ENCODE measurements at places on chromosomes 6 and 20. TPM values are rescaled to one million over a fixed set of nuclear protein-coding genes. Genes with fewer than 3 reads are reported as not detected.
A peak's percentile ranks its signal among the peaks of the same experiment; 100 is the strongest.

The TPBG gene
- total RNA-seq = 27.6 TPM

- no peaks in the 10 kb centered on the region for H3K4me1 ChIP-seq
- no peak for DNase-seq
- no peak overlapping the region for H3K27ac ChIP-seq
- no peaks in the 10 kb centered on the region for H3K36me3 ChIP-seq
- H3K27me3 ChIP-seq = no peaks in the 10 kb centered on the region
- no peak overlapping the region for H3K4me3 ChIP-seq
Measured at GRCh38 chr6:132725947-132726607, 12.2 kb upstream of the VNN1 start.

DNA sequence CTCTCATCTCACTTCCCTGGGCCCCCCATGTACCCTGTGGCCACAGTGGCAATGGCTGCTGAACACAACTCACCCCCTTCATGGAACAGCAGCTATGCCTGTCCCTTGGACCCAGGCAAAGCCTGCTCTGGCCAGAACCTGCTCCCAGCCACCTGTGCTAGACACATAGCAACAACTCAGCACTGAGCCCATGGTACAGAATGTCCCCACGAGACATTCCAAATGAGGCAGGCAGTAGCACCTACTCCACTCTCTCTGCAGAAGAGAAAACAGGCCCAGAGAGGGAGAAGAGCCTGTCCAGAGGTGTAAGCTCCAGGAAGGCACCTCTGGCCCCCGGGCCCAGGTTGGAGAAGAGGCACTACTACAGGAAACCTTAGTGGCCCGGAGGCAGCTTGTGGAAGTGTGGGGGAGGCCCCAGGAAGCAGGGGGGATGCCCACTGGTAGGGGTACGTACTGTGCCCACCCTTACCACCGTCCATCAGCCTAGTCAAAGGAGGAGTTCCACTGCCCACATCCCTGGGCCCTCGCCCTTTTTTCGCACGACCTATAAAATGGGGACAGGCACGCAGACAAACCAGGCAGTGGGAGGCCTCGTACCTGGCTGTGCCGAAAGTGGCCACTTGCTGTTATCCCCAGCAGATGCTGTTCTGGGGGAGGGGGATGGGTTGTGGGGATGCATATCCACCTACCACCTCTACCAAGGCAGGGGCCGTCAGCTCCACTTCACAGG is 97.2 kb downstream of the ASXL1 start:
- DNase-seq = peak; percentile 61
- H3K4me1 ChIP-seq = no peaks in the 10 kb centered on the region
- no peaks in the 10 kb centered on the region for H3K36me3 ChIP-seq

DNA sequence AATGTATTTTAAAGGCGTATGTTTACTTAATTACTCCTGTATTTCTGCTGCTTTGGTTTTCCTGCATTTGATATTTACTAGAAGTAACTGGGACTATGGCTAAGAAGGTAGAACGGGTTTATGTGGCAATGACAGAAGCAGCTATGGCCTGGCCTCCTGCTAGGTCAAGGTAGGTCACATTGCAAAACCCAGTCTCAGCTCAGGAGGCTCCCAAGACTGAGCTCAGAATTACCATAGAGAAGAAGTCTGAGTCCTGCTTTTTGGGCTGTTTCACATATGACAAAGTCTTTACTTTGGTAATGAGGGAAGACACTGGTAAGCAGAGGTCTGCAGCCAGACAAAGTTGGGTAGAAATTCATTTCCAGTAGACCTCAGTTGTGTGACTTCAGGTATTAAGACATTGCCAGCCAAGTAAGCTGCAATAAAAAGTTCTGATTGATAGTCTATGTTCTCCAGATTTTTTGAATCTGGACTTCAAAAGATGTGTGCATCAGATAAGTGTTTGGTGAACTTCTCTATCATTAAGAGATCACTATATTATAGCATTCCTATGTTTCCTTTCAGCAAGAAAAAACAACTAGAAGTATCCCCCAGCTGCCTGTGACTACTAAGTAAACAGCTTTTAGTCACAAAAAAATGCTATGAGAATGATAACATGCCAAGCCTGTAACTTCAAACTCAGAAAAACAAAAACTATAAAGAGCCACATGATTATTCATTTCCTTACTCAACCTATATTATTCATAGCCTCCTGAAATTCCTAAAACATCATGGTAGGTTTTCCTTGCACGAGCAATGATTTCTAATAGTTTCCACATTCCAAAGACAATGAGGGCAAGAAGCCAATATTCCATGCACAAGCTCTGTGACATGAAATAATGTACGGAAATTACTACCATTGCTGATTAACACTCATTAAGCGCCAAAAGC is 312.3 kb downstream of the HAO1 start:
- DNase-seq = no peak
- no peaks in the 10 kb centered on the region for H3K36me3 ChIP-seq

DNA sequence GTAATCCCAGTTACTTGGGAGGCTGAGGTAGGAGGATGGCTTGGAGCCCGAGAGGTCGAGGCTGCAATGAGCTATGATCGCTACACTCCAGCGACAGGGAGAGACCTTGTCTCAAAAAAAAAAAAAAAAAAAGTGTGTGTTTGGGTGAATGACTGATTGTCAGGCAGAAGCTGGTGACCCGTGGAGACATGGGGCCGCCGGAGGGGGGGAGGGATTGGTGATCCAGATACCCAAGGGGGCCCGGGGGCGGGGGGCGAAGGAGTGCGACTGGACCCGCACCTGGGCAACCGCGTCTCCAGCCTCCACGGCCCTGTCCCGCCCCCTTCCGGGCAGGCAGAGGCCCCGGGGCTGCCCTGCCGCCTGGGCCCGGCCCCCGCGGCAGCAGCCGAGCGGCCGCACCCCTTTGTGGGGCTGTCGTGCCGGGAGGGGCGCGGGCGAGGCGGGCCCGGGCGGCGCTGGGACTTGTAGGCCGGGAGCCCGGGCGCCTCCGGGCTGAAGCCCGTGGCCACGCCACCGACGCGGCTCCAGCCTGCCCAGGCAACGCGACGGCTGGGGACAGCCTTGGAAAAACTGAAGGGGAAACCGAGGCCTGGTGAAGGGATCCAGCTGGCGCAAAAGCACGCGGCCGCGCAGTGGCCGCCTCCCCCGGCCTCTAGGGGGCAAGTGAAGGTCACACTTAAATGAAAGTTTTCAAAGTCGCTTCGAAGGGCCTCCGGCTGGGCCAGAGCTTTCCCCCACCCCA is 2.1 kb upstream of the RBM38 start:
- H3K36me3 ChIP-seq = no peaks in the 10 kb centered on the region
- H3K27ac ChIP-seq = no peak overlapping the region
- H3K4me3 ChIP-seq = no peak overlapping the region
- no peaks in the 10 kb centered on the region for H3K4me1 ChIP-seq
- peak; percentile 90 for DNase-seq
- H3K27me3 ChIP-seq = no peaks in the 10 kb centered on the region

The GATA5 gene
- total RNA-seq = 1.6 TPM

The TTBK1 gene
- 0.12 TPM for total RNA-seq

DNA sequence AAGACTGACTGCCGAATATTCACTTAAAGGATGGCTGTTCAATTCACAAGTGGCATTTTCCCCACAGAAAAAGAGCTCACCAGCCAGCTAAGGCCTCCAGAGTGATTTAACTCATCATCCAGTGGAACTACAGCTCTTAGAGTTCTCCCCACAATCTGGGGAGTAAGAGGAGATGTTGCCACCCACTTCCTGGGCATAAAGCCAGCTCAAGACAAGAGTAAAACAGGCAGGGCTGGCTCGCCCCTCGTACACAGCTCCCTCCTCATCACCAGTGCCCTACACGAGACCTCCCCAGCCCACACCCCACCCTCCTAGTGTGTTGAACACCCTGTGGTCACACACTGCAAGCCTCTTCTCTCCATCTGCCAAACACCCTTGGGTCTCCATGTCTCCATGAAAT is 47.2 kb upstream of the IPCEF1 start:
- peak overlapping the region; percentile 67 for H3K27ac ChIP-seq
- H3K4me3 ChIP-seq = no peak overlapping the region
- no peak for DNase-seq
- peaks cover 8% of the 10 kb centered on the region for H3K4me1 ChIP-seq

The LCA5 gene
- total RNA-seq = 7.6 TPM

GRCh38 chr6:71886184-71887005 is at the start of gene RIMS1:
RIMS1 (plus strand) TSS chr6:71886550; CDS start chr6:71887024, 474 bp downstream.
- peaks cover 2% of the 10 kb centered on the region for H3K27me3 ChIP-seq
- H3K36me3 ChIP-seq = no peaks in the 10 kb centered on the region

The KIAA1586 gene
- total RNA-seq = 16.5 TPM

DNA sequence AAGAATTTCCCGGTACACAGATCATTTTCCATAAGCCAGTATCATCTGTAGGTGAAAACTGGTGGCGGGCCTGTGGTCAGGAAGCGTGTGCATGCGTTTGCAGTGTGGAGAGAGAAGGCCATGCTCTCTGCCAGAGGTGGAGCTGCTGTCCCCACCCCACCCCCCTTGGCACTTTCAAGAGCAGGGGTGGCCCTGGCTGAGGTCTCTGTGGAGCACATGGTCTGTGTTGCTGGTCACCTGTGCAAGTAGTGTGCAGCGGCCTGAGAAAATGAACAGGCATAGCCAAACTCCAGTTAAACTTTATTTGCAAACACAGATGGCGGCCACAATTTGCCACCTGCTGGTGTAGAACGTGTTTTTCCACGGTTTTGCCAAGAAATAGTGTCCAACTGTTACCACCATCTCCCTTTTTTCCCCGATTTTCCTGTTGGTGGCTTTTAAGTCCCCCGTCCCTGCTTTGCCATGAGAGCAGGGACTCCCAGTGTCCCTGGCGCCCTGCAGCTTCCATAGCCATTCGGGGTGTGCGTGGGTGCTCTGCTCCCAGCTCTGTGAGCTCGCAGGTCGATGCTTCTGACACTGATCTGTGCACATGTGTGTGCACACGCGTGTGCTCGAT is 2.5 kb downstream of the ADRM1 start:
- no peak for DNase-seq
- no peaks in the 10 kb centered on the region for H3K4me1 ChIP-seq
- H3K4me3 ChIP-seq = no peak overlapping the region
- peaks cover 7% of the 10 kb centered on the region for H3K36me3 ChIP-seq
- no peak overlapping the region for H3K27ac ChIP-seq

The COL10A1 gene
- not detected for total RNA-seq

DNA sequence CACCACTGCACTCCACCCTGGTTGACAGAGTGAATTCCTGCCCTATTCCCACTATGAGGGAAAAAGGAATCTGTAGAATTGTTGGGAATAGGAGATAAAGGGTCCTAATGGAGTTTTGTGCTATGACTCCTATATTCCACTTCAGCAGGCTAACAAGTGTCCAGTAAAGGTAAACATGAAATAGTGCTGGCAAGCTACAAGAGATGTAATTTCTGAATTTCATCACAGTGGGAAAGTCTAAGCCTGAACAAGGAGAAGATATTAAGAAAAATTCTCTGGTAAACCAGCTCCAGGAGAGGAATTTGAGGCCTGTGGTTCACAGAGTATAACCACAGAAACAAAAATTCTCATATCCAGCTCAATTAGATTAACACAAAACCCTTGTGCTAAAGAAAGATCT is 10.3 kb upstream of the C6orf58 start:
- no peak overlapping the region for H3K27ac ChIP-seq
- no peaks in the 10 kb centered on the region for H3K27me3 ChIP-seq
- no peak overlapping the region for H3K4me3 ChIP-seq
- no peaks in the 10 kb centered on the region for H3K36me3 ChIP-seq
- no peaks in the 10 kb centered on the region for H3K4me1 ChIP-seq

The STAU1 gene
- 81.3 TPM for total RNA-seq

- no peaks in the 10 kb centered on the region for H3K36me3 ChIP-seq
- H3K4me1 ChIP-seq = no peaks in the 10 kb centered on the region
- H3K4me3 ChIP-seq = no peak overlapping the region
- no peaks in the 10 kb centered on the region for H3K27me3 ChIP-seq
Measured at GRCh38 chr20:53103124-53103523, 131.0 kb downstream of the TSHZ2 start.

- no peaks in the 10 kb centered on the region for H3K27me3 ChIP-seq
- no peak overlapping the region for H3K27ac ChIP-seq
- H3K4me3 ChIP-seq = no peak overlapping the region
- H3K36me3 ChIP-seq = no peaks in the 10 kb centered on the region
- H3K4me1 ChIP-seq = no peaks in the 10 kb centered on the region
- DNase-seq = no peak
Measured at GRCh38 chr6:37225350-37226169, 32.0 kb upstream of the TBC1D22B start.

GRCh38 chr6:69064226-69064625 is 429.1 kb downstream of the ADGRB3 start:
- H3K4me1 ChIP-seq = no peaks in the 10 kb centered on the region
- H3K27ac ChIP-seq = no peak overlapping the region
- no peak for DNase-seq
- no peak overlapping the region for H3K4me3 ChIP-seq
- H3K36me3 ChIP-seq = no peaks in the 10 kb centered on the region
- no peaks in the 10 kb centered on the region for H3K27me3 ChIP-seq

DNA sequence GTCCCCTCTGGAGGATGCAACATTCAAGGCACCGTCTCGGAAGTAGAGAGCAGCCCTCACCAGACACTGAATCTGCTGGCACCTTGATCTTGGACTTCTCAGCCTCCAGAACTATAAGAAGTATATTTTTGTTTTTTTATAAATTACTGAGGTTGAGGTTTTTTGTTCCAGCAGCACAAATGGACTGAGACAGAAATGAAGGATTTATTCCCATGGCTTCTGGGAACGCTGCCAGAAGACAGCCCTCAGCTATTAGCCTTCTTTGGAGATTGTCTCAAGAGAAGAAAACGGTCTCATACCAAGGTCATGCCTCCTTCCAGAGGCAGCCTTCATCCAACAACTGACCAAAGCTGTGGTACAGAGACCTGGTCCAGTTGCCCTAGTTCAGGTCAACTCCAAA is 85.4 kb downstream of the CHMP4B start:
- H3K27me3 ChIP-seq = no peaks in the 10 kb centered on the region
- H3K27ac ChIP-seq = no peak overlapping the region
- H3K4me1 ChIP-seq = no peaks in the 10 kb centered on the region
- H3K36me3 ChIP-seq = no peaks in the 10 kb centered on the region
- no peak overlapping the region for H3K4me3 ChIP-seq

DNA sequence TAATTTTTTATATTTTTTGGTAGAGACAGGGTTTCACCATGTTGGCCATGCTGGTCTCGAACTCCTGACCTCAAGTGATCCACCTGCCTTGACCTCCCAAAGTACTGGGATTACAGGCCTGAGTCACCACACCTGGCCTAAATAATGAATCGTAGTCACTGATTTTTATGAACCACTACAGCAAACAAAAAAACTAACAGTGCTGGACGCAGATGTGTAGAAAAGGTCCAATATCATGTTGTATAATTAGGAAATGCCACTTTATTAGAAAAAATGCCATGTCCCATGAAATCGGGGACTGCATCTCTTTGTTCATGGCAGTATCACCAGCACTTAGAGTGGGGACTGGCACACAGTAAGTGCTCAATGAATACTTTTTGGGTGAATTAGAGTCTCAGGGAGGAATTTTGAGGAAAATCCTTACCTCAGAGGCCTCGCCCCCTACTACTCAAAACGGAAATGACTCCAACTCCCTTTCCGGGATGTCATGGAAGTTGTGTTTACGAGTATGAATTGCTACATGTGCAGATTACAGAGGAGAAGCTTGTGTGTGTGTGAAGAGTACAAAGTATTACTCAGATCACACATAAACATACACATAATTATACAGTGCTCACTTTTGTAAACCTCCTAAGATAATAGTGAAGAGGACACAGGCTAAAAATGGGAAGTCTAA is 43.6 kb upstream of the FAM50B start:
- no peaks in the 10 kb centered on the region for H3K27me3 ChIP-seq
- H3K27ac ChIP-seq = peak overlapping the region; percentile 23
- no peaks in the 10 kb centered on the region for H3K36me3 ChIP-seq

All from aorta (tissue), 5 donors.